ENCODE measurements at places on chromosomes 2 and 18.

DNA sequence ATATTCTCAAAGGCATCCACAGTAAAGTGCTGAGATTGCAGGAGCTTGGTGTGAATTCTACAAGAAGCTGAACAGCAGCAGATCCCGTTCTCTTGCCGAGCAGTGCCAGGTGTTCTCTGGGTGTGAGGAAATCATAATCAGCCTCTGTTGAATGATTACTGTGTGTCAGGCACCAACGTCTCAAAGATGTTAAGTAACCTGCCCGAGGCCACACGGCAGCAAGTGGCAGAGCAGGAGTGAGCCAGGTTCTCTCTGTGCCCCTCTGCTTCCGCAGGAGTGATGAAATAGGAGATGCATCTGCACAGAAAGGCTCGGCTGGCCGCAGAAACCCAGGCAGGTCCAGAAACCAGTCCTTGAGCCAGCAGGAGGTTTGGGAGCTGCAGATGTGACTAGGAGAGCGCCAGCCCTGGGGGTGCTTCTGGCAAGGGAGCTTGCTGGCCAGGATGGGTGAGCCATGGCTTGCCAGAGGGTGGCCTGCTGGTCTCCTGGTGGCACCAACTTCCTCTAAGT is 68.4 kb downstream of the COPS7B start:
- DNase-seq = no peak

- DNase-seq = no peak
These were observed 1957.7 kb upstream of the CELF4 start for GRCh38 chr18:39523281-39523680.

DNA sequence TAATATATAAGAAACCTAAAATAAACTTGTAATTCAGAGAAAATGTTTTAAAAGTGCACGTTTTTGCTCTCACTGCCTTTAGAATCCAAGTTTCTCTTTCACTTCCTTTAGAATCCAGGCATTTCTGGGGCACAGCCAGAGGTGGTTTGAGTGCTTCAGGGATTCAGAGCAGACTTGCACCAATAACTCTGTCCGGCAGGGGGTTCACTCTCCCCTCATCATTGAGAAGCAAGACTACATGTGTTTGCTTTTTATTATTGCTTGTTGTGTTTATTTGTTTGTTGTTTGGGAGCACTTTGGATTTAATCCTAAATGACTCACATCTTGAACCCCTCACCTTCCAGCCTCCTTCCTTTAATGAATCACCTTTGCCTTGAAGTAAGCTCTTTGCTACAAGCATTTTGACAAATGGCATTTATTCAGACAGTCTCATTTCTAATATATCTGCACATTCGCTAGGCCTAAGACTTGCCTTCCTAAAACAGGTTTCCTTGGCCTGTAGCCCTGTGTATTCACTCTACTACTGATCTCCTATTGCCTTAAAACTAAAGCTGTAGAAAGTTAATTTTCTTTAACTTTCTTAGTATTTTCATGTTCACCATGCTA is 233.5 kb upstream of the ATP5MC3 start:
- peak; percentile 63 for DNase-seq

- peak; percentile 88 for DNase-seq
These were observed 99.1 kb downstream of the MYO3B start for GRCh38 chr2:170276925-170277629.

- no peak for DNase-seq
These were observed 20.2 kb downstream of the ZNF516 start for GRCh38 chr18:76474824-76475223.
